Activated T-helper 1 cell treated with anti-CD3 and anti-CD28 coated beads, Interleukin-12 subunit alpha, Interleukin-12 subunit beta, Interleukin-2, Interleukin-4 antibody, amounts not matched to agents 30 ng/mL and 10 ng/mL and 1 ng/mL, durations not matched to agents 14 hours and 24 hours and 36 hours (primary cell): ENCODE measurements at places on chromosomes 5 and 9. TPM values are rescaled to one million over a fixed set of nuclear protein-coding genes. Genes with fewer than 3 reads are reported as not detected.

TLE4 gene
- total RNA-seq, result 25.1 and 25.4 TPM in 2 replicates

TXNDC8 gene
- total RNA-seq, result not detected in 2 replicates

CTXN3 gene
- total RNA-seq, result not detected in 2 replicates

ZBTB34 gene
- 7.5 and 8.5 TPM in 2 replicates for total RNA-seq

CAVIN4 gene
- 0.10 TPM in 1 of 2 replicates, not detected in the other for total RNA-seq

OTULIN gene
- 57.4 and 58.7 TPM in 2 replicates for total RNA-seq
